ENCODE measurements at places on chromosomes 11 and 22.

- no peak for DNase-seq
Observed at GRCh38 chr11:47220401-47220821, 5.6 kb downstream of the DDB2 start.

DNA sequence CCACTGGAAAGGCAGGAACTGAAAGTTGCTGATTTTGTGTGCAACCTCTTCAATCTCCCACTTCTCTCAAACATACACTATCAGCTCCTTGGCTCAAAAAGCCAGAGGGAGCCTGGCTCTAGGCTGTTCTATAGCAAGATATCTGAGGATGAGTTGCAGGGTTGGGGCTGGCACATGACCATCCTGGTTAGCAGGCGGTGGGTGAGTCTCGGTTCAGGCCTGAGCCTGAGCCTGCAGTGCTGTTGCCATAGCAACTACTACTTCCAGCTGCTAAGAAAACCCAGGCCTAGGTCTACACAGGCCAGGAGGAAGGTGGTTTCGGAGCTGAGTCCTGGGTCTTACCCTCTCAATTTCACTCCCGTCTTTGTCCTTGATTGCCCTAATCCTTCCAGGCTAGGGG is 39.0 kb downstream of the CWC15 start:
- no peak for DNase-seq

DNA sequence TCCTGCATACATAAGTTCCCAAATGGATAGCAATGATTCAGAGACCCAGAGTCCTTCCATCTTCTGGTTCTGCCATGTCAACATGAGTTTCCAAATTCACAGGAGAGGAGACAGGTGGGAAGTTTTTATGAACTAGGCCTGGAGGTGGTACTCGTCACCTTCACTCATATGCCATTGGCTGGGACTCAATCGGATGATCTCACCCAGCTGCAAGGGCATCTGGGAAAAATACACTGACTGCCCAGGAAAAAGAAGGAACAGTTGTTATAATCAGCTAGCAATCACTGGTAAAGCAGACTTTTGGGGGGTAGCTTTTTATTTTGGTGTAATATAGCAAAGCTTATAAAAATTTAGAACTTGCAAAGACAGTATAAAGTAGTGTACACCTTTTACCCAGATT is 83.9 kb downstream of the OTOG start:
- DNase-seq = no peak

DNA sequence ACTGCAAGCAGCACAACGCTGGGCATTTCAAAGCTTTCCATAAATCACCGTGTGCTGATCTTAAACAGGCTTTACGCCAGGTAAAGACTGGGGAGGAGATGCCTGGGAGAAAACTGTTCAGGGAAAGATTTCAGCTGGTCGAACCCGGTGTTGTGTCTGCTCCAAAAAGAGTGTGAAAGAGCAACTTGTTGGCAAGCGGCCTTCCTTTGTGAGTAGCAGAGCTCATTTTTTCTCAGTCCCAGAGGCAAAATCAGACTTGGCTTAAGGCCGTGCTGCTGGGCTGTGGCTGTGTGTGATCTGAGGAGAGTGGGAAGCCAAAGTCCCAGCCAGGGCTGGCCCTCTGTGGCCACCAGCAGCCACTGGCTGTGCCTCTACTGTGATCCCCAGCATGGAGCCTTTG is 75.7 kb upstream of the E2F8 start:
- no peak for DNase-seq

DNA sequence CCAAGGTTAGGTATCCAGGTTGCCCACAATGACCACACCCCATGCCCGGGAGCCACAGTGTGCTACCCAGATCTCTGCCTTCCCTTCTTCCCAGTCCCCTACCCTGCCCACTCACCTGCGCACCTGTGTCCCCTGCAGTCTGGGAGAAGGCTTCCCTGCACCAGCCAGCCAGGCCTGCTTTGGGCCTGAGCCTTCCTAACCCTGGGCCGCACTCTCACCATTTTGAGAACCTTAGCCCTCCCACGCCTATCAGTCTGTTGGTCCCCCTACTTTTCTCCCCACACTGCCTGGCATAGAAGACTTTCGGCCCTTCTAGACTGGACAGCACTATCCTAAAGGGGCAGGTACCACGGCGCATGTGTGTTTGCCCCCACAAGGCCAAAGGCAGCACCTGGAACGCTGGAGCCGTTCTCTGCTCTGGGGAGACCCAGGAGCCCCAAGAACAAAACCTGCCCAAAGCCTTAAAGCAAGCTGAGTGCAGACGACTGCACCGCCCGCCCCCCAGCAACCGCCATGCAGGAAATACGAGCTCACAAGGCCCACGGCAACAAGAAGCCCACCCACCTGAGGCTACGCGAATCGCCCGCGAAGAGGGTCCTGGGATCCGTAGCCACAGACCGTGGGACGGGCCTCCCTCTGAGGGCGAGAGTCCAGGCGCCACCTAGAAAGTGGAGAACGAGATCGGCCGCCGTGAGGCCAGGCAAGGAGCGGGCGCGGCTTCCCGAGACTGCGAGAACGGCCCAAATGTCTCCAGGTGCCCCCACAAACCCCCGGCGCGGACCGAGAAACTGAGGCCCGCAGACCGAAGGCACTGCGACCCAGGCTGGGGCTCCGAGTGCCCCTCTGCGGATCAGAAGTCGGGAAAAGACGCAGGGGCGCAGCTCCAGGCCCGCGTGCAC is 546 bp downstream of the GNB1L start:
- DNase-seq = no peak

DNA sequence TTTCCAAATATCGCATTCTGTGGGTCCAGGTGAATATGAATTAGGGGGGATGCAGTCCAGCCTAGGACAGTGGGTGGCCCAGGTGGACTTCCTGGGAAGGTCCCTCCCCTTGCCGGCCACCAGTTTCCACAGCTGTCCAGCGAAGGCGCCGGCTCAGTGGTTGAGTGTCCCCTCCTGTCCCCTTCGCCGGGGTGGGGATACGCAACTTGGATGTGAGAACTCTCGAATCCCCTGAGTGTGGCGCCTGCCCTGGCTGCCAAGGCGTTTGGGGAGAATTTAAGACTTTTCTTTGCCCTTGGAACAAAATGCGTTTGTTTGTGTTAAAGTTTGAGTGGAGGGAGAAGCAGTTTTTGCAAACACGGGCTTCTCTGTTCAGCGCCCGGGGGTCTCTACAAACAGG is 123.7 kb downstream of the KCNQ1OT1 start:
- DNase-seq = no peak

- no peak for DNase-seq
Observed at GRCh38 chr22:19679522-19680101, 34.7 kb upstream of the SEPTIN5 start.

DNA sequence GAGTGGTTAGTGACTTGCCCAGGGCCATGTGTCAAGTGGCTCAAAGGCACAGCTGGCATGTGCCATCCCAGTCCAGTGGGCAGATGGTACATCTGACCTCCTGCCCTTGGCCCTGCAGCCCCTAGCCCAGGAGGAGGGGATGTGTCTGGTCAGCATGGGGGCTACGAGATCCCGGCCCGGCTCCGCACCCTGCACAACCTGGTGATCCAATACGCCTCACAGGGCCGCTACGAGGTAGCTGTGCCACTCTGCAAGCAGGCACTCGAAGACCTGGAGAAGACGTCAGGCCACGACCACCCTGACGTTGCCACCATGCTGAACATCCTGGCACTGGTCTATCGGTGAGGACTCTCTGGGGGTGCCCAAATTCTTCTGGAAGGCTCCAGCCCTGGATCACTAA is 5.7 kb upstream of the RAB1B start:
- no peak for DNase-seq

DNA sequence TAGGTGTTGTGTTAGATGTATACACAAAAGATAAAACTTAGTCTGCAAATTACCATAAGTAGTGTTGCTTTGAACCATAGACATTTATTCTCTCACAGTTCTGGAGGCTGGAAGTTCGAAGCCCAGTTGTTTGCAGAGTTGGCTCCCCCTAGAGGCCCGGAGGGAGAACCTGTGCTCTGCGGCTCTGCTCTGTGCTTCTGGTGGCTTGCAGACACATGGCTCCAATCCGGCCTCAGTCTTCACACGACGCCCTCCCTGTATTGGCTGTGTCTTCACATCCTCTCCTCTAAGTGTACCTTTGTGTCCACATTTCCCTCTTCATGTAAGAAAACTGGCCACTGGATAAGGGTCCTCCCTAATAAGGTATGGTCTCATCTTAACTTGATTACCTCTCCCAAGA is 128.4 kb downstream of the OPCML start:
- no peak for DNase-seq

DNA sequence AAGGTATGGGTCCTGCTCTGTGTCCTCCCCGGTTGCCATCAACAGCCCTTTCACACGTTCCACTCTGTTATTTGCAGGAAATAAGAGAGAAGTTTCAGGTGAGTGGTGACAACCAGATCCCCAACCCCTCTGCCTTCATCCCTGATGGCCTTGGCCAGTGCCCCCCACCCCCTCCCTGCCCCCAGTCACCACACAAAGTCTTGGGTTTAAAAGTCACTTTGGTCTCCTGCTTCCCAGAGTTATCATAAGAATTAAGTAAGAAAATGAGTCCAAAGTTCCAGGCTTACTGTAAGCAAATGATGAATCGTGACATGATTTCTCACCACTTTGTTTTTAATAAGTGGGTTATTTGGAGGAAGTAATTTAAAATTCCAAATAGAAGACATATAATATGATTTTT is 9.2 kb upstream of the OAF start:
- DNase-seq = no peak

GRCh38 chr22:34804604-34805003 is 261.4 kb upstream of the ISX start:
- DNase-seq = no peak

- DNase-seq = no peak
Observed at GRCh38 chr11:82756765-82757639, 23.3 kb upstream of the FAM181B start.

- DNase-seq = no peak
Observed at GRCh38 chr11:61480261-61480993, 28.1 kb upstream of the LRRC10B start.

DNA sequence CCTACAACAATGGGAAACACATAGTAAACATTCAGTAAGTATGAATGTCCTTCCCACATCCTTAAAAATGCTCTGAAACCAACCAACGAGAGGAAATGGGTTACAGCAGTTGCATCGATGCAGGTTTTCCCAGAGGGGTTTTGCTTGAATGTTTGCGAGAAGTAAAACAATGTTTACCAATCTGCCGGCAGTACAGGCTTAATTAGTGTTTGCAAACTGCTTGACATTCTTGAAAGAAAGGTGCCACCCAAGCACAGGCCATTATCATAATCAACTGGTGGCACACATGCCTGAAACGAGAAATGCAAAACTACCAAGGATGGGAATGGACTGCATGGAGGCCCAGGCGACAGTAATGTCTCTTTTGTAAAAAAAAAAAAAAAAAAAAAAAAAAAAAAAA is 27.1 kb upstream of the OPCML start:
- no peak for DNase-seq

DNA sequence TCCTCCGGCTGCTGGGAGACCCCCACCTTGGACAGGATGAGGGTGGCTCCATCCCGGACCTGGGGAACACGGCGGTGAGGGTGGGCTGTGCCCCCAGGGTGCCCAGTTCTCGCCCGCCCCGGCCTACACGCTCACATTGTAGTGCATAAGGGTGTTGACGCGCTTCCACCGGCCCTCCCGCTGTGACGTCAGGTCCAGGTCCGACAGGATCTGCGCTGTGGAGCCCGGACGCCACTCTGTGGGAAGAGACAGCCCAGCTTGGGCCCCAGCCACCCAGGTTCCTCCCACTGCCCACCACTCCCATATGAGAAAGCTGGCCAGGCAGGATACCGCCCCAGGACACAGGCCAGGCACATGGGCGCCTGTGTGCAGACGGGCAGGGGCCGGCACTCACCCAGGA is 8.3 kb upstream of the MAPK11 start:
- DNase-seq = no peak

DNA sequence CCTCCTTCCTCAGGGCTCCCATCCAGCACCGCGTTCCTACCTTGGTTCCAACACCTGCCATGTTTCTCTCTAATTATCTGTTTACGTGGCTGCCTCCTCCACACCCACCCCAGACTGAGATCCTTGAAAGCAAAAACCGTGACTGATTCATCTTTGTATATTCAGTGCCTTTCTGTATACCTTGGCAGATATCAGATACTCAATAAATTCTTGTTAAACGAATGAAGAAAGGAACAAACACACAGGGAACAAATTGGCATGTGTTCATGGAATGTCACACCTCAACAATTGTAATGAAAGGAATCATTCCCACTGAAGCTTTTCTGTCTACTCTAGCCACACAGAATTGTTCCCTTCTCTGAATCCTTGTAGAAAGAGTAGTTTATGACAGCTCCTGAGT is 20.4 kb upstream of the LRRC55 start:
- no peak for DNase-seq

- no peak for DNase-seq
Observed at GRCh38 chr22:39343259-39344045, 6.3 kb upstream of the SYNGR1 start.

- no peak for DNase-seq
Observed at GRCh38 chr22:49042066-49042465, 785.6 kb downstream of the BRD1 start.

DNA sequence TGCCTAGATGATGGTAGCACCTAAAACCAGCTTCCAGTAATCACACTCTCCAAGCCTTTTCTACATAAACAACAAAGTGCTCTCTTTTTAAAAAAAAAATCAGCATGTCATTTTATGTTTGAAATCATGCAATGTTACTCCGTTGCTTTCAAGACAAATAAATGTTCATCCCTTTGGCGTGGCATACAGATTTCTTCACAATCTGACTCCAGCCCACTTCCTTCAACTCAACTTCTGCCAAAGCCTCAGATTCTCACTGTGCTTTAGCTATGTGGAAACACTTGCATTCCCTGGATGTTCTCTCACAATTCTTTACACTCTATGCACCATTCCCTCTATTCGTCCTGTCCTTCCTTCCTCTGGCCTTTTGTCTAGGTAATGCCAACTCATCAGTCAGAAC is 206.3 kb upstream of the BLID start:
- no peak for DNase-seq

DNA sequence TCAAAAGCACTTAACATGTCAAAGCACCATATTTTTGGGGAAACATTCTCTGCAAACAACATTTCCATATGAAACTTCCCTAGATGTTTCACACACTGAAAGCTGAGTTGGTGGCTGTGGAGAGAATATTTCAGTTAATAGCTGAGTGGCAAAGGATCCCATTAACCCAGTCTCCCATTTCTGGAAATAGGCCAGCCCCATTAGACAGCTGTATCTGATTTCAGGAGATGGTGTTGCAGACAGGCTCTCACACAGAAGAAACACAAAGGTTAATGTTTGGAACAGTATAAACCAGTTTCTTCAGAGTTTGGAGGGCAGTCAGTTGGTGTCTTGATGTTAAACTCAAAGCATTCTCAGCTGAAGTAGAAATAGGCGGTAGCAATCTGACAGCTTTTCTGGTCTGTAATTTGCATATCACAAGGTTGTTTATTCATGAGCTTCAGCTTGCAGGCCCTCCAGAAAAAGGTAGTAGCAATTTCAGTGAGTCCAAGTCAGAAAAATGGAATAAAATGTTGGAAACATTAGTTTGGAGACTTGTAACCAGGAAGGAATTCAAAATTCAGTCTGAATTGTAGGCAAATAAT is 15.5 kb upstream of the ZBTB44 start:
- DNase-seq = no peak
